ENCODE measurements at places on chromosomes 6 and 20.

GRCh38 chr6:154249499-154250298 is 106.9 kb downstream of the IPCEF1 start:
- no peak for DNase-seq

DNA sequence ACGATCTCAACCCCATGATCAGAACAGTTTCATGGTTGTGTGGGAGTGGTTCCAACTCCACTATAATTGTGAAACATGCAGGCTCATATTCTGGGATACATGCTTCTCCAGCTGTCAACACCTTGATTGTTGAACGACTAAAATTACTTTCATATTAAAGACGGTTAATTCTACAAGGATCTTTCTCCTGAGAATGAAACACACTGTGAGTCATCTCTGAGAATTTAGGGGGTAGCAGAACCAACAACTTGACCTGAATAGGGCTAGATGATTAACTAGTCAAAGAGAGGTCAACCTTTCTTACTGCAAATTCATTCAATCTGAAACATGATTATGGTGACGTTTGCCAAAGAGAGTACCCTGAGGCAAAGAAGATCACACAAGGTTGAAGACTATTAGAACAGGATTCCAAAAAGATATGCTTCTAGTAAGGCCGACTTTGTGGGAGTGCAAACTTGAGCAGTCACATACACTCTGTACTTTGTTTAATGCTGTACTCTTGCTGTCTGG is 175.2 kb upstream of the CITED2 start:
- no peak for DNase-seq

GRCh38 chr6:158703111-158703836 is 53.4 kb downstream of the SYTL3 start:
- no peak for DNase-seq

DNA sequence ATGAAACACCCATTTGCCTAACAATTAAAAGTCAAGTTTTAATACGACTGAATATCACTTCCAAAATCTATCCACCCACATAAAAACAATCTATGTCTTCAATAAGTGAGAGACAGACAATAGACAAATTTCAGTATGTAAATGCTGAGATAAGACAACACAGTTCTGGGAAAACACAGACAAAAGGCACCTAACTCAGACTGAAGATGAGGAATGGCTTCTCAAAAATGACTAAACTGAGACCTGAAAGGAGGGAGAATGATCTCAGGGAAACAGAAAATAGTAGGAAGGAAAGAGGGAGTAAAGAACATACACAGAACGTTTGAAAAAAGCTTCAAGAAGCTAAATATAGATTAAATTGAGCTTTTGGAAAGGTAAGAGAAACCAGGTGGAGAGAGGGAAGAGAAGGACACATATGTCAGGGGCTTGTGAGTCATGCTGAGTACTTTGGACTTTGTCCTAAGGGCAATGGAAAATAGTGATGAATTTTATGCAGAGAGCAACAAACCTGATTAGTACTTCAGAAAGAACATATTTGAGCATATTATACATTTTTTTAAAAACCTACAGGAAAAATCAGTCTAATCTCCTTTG is 16.1 kb downstream of the LMBRD1 start:
- no peak for DNase-seq

DNA sequence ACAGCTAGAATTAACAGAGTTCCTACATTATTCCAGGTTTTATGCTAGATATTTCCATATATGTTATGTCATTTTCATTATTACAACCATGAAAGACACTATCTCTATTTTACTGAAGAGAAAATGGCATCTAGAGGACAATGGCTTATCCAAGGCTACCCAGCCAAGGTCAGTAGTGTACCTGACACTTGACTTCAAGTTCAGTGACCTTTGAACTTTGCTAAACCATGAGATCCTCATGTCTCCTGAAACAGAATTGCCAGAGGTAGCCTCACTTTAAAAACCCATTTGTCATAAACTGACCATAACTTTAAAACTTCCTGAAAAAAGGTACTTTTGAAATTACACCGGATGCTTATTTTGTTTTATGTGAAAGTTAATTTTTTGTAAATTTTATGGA is 14.4 kb downstream of the NAPB start:
- DNase-seq: no peak

- DNase-seq: no peak
Observed at GRCh38 chr20:11324990-11325389, 592.7 kb upstream of the BTBD3 start.

GRCh38 chr6:76435174-76435573 is 362.7 kb upstream of the IMPG1 start:
- DNase-seq: no peak

- no peak for DNase-seq
Observed at GRCh38 chr6:155411154-155412052, 44.2 kb downstream of the NOX3 start.

- peak; percentile 44 for DNase-seq
Observed at GRCh38 chr20:64142590-64142989, 21.7 kb upstream of the MYT1 start.

DNA sequence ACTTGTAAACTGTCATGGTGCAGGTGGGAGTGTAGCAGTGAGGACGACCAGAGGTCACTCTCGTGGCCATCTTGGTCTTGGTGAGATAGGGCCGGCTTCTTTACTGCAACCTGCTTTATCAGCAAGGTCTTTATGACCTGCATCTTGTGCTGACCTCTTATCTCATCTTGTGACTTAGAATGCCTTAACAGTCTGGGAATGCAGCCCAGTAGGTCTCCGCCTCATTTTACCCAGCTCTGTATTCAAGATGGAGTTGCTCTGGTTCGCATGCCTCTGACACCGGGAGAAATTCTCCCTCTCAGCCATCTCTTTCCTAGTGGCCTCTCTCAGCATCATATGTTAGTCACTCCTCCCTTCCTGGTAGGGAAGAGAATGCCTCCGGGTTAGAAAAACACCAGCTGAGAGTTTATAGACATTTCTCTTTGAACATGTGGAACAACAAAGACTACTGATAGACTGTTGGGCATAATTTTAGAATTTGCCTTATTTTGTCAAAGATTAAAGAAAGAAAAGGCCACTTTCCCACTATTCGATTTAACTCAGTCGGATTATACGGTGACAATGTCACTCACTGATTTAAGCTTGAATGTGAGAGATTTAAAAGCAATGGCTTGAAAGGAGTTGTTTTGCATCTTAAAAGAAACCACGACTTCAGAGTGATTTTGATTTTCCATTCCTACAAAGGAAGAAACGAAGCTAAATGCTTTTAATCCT is 67.9 kb upstream of the SNX9 start:
- DNase-seq: no peak
